NCI-H1436 (cell line): ENCODE measurements at places on chromosomes 4 and X.
A peak's percentile ranks its signal among the peaks of the same experiment; 100 is the strongest.

DNA sequence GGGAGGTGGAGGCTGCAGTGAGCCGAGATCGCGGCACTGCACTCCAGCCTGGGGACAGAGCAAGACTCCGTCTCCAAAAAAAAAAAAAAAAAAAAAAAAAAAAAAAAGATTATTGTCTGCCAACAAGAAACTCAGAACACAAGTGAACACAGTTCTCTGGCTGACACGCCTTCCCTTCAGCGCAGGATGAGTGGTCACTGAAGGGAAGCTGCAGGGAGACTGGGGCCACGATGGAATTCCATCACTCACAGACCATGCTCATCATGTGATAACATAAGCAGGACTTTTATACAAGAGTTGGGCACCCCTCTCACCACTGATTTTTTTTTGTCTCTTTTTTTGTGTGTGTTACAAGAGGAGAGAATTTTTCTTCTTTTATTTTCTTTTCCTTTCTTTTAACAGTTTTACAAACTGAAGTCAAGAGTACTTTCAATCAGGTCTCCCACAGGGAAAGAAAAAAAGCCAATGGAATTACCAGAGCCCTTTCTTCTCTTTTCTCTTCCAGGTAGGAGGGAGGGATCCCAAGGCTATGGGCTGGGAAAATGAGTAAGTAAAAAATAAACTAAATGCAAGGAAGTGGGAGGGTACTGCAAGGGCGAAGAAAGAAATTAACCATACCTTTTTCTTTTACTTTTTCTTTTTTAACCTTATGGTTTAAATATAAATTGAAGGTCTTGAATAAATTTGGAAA lies 435.6 kb downstream of the GPM6A start:
- DNase-seq = no peak

DNA sequence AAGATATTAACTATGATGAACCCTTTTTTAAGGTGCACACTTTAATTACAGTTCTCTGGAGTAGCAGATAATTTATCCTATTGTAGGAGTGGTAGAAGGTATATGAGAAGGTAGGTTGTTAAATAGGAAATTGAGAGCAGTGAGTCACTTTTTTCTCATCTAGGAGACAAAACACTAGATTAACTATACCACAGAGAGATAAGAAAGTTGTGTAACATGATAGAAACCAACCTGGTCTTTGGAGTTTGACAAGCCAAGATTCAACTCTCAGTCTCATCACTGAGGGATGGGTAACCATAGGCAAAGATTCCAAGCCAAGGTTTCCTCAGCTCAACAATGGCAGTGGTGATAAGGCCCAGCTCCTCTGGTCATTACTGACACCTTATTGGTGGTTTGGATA lies 104.0 kb downstream of the MAD2L1 start:
- DNase-seq = no peak

DNA sequence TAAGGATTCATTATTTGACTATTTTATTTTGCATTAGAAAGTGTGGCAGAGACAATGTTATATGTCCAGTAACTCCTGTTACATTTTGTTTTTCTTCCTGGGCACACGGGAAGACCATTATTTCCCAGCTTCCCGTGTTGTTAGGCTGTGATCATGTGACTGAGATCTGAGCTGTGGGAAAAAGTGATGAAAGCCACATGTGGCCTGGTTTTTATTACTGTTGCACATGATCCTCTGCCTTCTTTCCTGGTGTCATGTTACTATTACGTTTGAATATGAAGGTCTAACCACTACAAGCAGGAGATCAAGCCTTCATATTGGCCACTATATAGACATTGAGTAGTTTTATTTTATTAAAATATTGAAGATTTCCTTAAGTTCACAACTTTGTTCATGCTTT lies 28.2 kb upstream of the MID1 start:
- DNase-seq = no peak

- DNase-seq = peak; percentile 2
These were observed 20.3 kb upstream of the SLC25A4 start for GRCh38 chr4:185122681-185123345.

DNA sequence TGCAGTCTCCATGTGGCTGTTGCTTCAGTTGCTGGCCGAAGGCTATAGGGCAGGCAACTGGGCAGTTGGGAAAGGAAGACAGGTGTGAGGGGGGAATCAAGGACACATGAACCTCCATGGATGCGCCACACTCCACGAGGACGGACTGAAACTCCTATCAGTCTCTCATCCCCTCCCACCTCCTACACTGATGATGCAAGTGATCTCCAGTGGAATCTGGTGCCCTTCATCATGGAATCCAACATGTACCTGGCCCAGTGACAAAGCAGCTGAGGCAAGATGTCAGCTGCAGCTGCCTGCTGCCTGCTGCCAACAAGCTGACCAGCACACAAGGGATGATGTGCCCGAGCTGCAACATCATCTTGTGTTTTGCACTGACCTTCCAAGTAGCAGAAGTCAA lies 26.0 kb upstream of the MGST2 start:
- DNase-seq = no peak

- DNase-seq = no peak
These were observed 37.3 kb upstream of the BCORL1 start for GRCh38 chrX:129945131-129945530.

- peak; percentile 29 for DNase-seq
These were observed 7.6 kb downstream of the SLC2A9 start for GRCh38 chr4:10013722-10014121.

DNA sequence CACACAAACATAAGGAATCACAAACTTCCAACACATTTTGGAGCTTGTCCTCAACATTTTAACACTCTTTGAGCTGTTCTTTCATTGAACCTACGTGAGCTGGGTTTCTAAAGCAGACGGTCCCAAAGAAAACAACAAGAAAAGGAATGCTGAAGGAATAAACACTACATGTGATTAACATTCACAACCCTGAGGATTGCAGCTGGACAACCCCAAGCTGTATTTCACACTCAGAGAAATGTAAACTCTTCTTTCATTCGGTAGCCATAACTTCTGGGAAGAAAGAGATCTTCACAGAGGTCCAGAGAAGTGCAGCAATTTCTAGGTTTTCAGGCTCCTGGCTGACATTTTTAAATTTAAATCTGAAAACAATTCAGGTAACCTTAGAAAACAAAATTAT lies 130.2 kb downstream of the CFAP299 start:
- no peak for DNase-seq

GRCh38 chrX:153746359-153746758 lies 17.7 kb upstream of the PLXNB3 start:
- no peak for DNase-seq

DNA sequence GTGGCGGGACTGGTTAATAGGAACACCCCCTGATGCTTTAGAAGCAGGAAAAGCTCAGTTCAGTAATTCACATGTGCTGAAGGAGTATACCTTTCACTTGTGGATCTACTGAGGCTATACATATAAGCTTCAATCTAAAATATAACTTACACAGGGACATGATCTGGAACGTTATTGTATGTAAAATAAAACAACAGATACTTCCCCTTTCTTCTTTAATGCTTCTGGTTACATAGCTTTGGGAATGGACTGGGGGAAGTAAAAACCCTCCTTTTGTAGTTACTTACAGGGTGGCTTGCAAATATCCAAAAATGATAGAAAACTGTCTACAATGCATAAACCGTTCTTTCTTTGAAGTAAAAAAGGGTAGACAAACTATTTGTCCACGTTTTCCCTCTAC lies 1.9 kb downstream of the FGG start:
- no peak for DNase-seq

DNA sequence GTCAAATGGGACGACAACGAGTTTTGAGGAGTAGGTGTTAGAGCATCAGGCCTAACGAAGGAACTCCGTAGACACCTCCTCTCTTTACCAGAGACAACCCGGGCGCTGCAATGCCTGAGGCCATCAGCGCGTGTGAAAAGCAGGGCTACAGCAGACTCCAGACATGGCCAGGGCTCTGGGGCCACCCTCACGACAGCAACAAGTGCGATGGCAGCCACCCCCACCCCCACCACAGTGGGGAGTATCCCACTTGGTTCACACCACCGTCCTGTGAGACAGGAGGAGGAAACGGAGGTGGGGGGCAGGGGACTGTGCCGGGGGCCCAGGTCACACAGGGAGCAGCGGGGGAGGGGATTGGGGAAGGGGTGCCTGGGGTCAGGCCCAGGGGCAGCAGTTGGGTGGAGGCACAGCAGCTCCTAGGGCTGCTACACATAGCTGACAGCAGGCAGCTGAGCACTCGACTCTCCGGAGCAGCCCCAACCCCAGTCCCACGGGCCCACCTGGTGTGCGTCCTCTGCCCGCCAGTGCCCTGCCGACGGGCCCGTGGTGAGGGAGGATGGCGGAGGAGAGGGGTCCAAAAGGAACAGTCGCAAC lies 8.5 kb downstream of the LRPAP1 start:
- no peak for DNase-seq

- peak; percentile 95 for DNase-seq
These were observed at the start of the genes LIAS and RPL9 for GRCh38 chr4:39458505-39459300. Gene LIAS, plus strand, starts transcription at chr4:39459056. Its CDS starts 62 bp downstream, at chr4:39459118. Gene RPL9, minus strand, starts transcription at chr4:39458922. Its CDS starts 483 bp downstream, at chr4:39458439.

DNA sequence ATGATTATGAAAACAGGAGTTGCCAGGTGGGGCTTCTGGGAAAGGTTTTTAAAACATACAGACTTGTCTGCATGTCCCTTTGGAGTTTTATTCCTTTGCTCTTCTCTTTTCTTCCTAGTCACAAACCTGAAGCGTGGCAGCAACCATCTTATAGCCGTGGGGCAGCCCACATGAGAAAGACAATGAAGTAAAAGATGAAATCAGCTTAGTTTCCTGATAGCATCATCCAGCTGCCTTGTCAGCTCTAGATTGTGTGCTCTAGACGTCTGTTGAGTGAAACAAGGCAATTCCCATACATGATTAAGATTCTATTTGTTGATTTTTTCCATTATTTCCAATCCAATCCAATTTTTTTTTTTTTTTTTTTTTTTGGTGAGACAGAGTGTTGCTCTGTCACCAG lies 68.9 kb downstream of the ELOVL6 start:
- DNase-seq = no peak

DNA sequence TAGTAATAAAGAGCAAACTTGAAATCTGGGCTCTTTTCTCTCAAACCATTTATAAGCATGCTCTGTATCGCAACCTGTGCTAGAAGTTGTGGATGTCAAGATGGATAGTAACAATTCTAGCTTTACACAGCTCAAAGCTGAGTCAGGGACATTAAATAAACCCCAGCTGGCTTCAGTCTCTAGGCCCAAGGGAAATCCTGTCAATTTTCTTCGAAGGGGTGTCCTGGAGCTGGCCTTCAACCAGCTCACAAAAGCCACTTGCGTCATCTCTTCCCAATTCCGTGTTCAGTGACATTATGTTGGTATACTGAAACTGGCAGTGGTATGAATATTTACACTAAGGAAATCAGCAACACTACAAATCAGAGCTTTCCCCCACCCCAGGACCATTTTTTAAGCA lies 89.8 kb upstream of the PRKG2 start:
- no peak for DNase-seq

DNA sequence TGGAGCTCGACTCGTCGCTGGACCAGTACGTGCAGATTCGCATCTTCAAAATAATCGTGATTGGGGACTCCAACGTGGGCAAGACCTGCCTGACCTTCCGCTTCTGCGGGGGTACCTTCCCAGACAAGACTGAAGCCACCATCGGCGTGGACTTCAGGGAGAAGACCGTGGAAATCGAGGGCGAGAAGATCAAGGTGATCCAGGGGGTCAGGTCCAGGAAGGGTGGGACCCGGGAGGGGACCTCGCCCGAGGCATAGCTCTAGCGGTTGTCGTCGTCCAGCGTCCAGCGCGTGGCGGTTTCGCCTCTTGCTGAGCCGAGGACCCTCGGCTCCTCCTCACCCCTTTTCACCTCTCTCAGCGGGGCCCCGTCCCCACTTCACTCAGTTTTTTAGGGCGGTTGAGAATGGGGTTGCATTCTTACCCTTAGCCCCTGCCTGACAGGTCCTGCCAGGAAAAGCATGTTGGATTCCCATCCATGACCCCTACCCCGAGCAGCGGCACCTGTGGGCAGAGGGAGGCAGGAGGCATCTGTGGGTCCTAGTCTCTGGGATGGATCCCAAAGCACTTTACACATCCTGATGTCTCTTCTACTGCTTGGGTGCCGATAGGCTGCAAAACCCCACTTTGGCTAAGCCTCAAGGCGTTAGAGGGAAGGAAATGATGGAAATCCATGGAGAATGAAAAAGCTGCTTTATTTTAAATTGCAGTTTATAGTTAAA lies 524 bp downstream of the RAB33A start:
- DNase-seq = no peak

- DNase-seq = no peak
These were observed 4.5 kb downstream of the NKX3-2 start for GRCh38 chr4:13539619-13540445.

- no peak for DNase-seq
These were observed 28.5 kb downstream of the TAF7L start for GRCh38 chrX:101262590-101262989.

GRCh38 chr4:148261848-148262247 lies 180.4 kb downstream of the NR3C2 start:
- no peak for DNase-seq

GRCh38 chr4:24032371-24032989 lies 142.6 kb upstream of the PPARGC1A start:
- DNase-seq = no peak

- no peak for DNase-seq
These were observed 647.4 kb downstream of the BCOR start for GRCh38 chrX:39450234-39450977.

GRCh38 chr4:175651756-175652310 lies 160.2 kb downstream of the GPM6A start:
- DNase-seq = no peak

DNA sequence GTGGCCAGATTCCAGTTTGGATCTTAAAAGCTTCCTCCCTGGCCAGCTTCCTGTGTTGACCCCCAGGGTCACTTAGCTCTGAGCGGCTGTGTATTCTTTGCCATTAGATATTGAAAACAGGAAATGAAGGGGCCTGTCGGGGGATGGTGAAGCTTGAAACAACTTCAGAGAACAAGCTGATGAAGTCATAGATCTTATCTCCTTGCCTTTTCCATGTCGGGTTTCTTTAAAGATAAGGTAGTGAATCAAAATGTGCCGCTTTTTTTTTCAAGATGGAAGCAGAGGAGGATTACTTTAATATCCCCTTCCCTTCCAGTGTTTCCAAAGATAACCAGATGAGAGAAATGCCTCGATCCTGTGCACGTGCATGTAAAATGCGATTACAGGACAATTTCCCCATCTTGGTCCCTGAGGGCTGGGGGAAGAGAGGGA lies 508.5 kb downstream of the MID1IP1 start:
- DNase-seq = no peak

DNA sequence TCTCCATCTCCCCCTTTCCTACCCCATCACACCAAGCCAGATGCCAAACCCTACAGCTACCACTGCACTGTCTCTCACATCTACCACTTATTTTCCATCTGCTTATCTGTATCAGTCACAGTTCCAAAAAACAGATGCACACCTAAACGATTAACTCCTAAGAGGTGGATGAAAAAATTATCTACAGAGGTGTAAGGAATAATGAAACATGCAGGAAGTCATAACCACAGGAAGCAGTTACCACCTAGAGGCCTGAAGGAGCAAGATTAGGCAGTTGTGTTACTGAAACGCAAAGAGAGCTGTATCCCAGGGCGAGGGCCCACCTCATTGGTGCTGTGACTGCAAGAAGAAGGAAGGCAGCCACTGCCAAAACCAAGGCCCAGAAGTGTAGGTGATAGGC lies 87.8 kb upstream of the FAM241A start:
- DNase-seq = no peak

GRCh38 chr4:84596826-84597225 lies 13.9 kb downstream of the CDS1 start:
- DNase-seq = no peak

- DNase-seq = no peak
These were observed 10.8 kb upstream of the PITX2 start for GRCh38 chr4:110633358-110634341.

- DNase-seq = no peak
These were observed 347.6 kb upstream of the FAM241A start for GRCh38 chr4:111797455-111798163.
